ENCODE measurements at places on chromosomes 2 and 18.

- DNase-seq, result peak; percentile 37
Measured at GRCh38 chr2:106104332-106105062, 89.6 kb downstream of the UXS1 start.

- DNase-seq, result peak; percentile 43
Measured at GRCh38 chr2:48723129-48723528, 32.4 kb downstream of the LHCGR start.

GRCh38 chr2:106343274-106343673 is 124.9 kb downstream of the RGPD3 start:
- DNase-seq, result no peak

GRCh38 chr2:123359636-123360035 is 665.5 kb upstream of the CNTNAP5 start:
- no peak for DNase-seq

- no peak for DNase-seq
Measured at GRCh38 chr2:194556629-194557028, 1100.4 kb upstream of the SLC39A10 start.

DNA sequence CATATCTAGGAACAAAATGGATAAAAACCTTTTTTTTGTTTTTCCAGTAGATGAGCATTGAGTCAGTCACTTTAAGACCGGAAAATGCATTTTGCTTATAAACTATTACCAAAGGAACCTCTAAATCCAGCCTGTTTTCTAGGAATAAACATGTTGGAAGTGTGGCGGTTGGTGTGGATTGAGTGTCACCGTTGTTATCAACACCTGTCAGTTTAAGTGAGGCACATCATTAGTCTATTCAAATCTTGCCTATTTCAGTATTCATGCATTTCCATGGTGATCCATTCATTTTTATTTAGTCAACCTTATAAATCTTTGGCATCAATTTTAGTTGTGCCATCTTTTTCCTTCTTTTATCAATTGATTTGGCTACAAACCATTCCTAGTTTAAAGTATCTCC is 3.3 kb downstream of the KLHL29 start:
- DNase-seq, result no peak

DNA sequence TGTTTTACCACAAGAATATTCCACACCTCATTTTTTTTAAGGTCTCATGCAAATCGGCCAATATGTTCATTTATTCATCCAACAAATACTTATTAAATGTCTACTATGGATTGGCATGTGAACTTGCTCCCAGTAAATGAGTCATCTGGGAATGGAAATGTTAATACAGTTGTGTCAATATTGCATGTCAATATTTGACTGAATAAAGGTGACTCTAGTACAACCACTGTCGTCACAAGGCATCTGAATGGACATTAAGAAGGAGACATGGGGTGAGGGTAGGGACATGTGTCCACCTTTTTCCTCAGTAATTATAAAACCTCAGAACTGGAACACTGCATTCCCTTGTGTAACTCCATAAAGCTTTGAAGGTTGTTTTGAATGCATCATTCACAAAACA is 365.4 kb downstream of the ADCYAP1 start:
- no peak for DNase-seq

DNA sequence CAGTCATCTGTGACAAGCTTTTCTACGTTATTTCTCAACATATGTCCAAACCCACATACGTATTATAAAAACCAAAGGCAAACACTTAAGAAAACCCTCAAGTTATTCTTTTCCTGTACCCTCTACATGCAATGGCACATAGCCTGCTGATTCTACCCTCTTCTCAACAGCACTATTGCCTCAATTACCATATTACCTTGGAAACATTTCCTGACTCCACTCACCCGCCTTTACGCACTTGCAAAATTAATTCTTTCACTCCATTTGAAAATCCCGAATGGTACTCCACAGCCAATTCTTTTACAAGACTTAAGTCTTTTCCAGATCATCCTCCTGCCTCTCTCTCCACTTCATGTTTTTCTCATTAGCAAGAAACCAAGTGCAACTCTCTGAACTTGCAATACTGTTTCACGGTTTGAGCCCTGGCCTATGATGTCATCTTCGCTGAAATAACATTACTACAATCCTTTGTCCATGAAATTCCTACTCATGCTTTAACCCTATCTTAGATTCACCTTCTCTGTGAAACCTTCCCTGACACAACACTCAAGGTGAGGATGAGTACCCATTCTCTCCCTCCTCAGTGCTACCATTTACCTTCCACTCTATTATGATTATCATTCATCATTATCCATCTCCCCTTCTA is 29.0 kb downstream of the SESTD1 start:
- no peak for DNase-seq

Data from astrocyte of the cerebellum (primary cell).